CMK (cell line): ENCODE measurements at places on chromosomes 12 and 14.

DNA sequence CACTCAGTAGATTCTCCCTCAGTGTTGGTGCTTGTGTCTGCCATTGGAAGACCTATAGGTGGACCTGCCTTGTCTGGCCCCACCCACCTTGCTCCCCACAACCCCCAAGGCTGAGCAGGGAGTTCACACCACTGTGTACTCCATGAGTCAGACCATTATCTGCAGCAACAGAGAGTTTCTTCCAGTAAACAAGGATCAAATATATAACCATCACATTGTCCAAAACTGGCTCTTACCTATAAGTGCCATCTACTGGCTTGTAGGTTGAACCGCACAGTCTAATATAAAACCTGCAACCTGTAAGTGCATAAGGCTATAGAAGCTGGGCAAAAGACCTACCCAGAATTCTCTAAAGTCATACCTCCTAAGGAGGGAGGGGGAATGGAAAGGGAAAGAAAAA is 7.9 kb downstream of the TAS2R13 start:
- DNase-seq, result no peak

DNA sequence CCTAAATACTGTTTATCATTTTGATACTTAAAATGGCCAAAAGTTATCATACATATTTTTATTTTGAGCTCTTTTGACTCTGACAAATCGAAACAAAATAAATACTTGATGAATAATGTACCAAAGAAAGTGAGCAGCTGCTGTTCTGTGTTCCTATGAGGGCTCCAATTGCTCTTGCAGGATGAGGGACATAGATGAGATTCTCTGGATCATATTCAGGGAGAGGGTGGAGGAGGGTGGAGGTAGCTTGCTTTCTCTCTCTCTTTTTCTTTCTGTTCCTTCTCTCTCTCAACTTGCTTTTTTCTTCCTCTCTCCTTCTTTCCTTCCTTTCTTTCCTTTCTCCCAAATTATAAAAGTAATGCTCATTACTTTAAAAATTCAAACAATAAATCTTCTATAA is 8.9 kb upstream of the MYH7 start:
- no peak for DNase-seq

DNA sequence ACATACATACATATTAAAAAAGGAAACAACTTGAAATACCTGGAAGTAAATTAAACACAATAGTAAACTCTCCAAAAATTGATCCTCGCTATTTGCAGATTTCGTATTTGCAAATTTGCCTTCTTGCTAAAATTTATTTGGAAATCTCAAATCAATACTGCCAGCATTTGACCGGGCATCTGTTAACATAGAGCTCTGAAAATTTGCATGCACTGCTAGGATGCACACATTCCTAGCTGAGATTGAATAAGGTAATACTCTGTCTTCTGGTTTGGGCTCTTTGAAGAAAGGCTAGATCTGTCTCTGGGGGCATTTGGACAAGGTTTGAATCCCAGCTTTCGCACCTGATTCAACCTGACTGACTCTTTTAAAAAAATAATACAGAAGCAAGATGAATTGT is 729.1 kb upstream of the MGAT4C start:
- no peak for DNase-seq

- DNase-seq, result no peak
Measured at GRCh38 chr12:6095269-6095668, 29.2 kb downstream of the VWF start.

DNA sequence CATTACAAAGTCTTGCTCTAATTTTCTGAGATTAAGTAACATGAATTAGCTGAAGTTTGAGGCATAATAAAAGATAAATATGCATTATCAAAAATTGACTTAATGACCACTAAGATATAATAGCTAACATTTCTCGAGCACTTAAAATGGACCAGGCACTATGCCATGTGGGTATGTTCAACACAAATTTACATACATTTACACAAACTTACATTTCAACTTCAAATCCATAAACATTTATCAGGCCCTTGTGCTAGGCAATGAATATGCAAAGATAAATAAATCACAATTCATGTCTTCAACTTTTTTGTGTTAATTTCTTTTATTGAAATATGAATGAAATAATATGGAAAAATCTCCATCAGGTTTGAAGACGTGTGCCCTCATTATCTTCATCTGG is 108.7 kb downstream of the GAS2L3 start:
- DNase-seq, result no peak

- no peak for DNase-seq
Measured at GRCh38 chr12:84694116-84694515, 218.5 kb downstream of the SLC6A15 start.

- no peak for DNase-seq
Measured at GRCh38 chr12:102481705-102482425, 1.5 kb upstream of the IGF1 start.

DNA sequence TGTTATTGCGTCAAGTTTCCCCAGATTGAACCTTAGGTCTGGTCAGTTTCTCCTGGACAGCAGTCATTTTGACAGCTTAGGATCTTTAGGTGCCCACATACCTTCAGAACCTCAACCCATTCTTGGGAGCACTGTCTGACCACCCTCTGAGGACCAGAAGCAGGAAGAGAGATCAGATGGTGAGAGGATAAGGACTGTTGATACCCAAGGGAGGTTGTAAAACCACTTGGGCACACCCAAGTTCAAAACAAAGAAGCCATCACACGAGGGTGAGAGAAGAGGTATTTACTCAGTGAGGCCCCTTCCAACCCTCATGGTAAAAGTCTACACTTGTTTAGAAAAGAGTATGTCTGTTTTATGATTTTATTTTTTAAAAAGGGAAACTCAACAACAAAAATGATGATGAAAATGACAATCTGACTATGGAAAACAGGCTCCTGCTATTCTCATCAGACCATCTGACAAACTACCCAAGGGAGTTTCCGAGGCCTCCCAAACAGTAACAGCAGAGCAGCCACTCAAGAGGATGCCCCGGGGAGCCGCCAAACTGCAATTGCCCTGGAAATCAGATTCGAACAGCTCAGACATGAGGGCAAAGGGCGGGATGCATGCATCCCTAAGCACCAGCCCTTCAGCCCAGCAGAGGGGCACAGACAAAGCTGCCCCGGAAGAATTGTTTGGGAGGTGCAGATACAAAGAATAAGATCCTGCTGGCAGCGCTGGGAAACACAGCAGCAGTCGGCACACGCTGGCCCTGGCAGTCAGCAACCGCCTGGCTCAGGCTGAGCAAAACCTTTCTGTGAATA is 162.6 kb upstream of the PLEKHG7 start:
- DNase-seq, result no peak

- DNase-seq, result no peak
Measured at GRCh38 chr12:93325855-93326254, 51.9 kb upstream of the NUDT4 start.

GRCh38 chr12:30913323-30913722 is 13.2 kb upstream of the TSPAN11 start:
- no peak for DNase-seq

DNA sequence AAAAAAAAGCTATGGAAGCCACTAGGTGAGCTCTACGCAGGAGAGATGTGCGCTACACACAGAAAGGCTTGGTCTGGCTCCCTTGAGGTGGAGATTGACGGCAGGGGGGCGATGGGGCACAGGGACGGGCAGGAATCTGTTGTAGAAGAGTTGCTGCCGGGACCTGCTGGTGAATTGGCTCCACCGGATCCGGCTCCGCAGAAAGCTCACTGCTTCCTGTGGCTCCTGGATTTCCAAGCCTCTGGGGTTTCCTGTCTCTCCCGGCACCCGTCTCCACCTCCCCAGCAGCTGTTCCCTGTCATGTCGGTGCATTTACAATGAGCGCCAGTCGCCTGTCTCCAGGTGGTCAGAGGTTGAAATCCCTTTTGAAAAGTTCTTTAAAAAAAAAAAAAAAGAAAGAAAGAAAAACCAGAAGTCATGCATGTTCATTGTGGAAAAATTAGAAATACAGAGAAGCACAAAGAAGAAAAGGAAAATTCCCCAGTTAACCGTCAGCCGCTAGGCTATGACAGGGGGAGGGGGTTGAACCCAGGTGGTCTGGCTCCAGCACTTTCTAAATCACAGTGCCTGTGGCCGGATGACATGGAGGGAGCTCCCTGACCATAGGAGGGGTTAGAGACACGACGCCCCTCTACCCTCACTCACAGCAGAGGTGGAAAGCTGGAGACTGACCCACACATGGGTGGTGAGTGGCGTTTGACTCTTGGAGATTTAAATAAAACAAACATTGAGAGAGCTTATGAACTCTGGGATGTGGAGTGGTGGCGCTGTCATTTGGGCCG is 20.8 kb downstream of the FAM222A start:
- no peak for DNase-seq
